CD4-positive, alpha-beta T cell treated with Interleukin-12 subunit alpha and Interleukin-12 subunit beta, for 1 hour (primary cell): ENCODE measurements at places on chromosomes 1 and 21.
A peak's percentile ranks its signal among the peaks of the same experiment; 100 is the strongest.

DNA sequence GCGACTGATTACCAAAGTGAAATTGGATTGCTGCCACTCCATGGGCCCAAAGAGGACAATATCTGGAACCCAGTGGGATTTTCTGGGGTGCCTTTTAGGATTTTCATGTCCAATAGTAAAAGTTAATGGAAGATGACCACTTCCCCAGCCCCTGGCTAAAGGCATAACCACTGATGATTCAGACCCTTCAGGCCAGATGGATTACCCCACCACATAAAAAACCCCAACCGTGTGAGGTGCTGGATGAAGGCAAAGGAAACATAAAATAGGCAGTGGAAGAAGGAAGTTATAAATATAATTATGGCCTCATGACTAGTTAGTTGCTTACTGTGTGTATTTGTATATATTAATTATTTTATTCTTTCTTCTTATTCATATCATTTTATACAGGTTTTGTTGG lies 40.2 kb upstream of the IL10 start:
- no peak for DNase-seq

DNA sequence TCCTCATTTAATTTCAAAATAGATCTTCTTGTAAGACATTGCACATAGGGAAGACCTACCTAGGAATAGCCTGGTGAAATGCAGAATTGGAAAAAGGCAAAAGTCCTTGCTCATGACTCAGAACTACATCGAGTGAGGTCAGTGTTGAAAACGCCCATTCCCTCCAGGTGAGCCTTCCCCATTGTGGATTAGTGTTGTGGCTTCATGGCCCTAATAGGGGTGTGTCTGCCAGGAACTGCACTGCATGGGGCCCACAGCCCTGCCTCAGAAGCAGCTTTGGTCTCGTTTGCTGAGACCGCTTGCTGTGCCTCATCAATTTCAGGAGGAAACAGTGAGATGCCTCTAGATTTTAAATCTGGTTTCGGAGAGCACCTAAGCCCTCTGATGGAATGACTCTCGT lies 17.0 kb downstream of the TFF3 start:
- DNase-seq, result no peak

- no peak for DNase-seq
Measured at GRCh38 chr21:42841156-42841915, 38.0 kb downstream of the WDR4 start.

DNA sequence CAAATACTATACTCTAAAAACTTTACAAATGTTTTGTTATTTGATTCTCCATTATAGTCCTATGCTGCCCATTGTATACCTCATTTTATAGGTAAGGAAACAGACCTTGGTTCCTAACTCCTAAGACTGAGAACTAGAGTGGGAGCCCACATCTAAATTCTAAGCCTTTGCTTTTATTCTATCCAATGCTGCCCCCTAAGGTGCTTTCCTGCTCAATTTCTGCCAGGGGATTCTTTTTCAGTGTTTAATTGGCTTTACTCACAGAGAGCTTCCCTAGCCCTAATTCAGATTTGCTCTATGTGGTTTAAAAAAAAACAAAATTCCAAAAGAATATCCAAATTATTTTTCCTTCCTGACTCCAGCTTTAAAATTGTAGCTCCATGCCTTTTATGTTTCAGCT lies 64.5 kb downstream of the KIF14 start:
- DNase-seq, result no peak

- no peak for DNase-seq
Measured at GRCh38 chr21:40047211-40047610, 180.0 kb downstream of the PCP4 start.

- no peak for DNase-seq
Measured at GRCh38 chr21:33025489-33026442, at the start of gene OLIG2. Gene OLIG2, plus strand, starts transcription at chr21:33025935. Its CDS starts 928 bp downstream, at chr21:33026863.

DNA sequence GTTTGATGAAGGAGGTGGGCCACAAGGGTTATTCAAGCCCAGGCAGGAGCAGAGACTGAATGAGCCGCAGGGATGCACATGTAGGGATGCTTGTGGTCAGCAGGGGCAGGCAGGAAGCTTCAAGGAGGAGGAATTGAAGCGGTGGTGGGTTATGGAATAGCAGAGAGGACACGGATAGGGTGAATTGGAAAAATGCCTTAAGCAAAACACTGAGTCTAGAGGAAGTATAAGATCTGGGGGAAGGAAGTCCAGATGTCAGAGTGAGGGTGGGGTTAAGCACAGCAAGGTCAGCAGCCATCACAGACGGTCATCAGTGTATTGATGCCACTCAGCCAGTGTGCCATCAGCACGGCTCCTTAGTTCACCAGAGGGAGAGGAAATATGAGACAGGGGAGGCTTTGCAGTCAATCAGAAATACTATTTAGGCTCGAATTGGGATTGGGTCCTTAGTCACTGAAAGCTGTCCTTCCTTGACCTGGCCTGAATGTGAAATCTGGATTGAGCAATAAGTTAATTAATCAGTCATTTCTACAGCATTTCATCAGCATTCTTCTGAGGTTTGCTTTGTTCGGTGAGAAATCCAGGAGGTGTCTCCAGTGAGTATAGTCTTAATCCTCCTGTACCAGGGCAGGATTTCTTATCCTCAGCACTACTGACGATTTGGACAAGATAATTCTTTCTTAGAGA lies 6.0 kb upstream of the LCE1F start:
- no peak for DNase-seq

GRCh38 chr1:167805041-167805556 lies 83.3 kb downstream of the MPZL1 start:
- DNase-seq, result peak; percentile 47

- DNase-seq, result no peak
Measured at GRCh38 chr1:58709540-58710175, 9.8 kb upstream of the MYSM1 start.

- DNase-seq, result no peak
Measured at GRCh38 chr1:214403431-214403830, 122.5 kb downstream of the SMYD2 start.

- DNase-seq, result peak; percentile 56
Measured at GRCh38 chr1:155051777-155052398, 772 bp downstream of the ADAM15 start.

DNA sequence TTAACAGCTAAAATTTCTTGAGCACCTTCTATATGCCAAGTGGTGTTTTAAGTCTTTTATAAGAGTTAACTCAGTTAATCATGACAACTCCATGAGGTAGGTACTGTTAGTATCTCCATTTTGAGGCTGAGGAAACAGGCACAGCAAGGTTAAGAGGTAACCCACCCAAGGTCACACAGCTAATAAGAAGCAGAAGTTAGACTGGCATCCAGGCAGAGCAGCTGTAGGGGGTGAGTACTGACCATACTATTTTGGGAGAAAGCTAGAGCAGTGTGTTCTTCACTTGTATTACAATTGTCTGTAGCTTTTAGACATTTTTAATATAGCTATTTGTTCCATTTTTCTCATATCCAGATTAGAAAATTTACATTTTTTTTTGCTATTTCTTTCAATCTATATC lies 4.8 kb downstream of the ATP6V1G3 start:
- DNase-seq, result no peak

GRCh38 chr1:10265900-10266299 lies 55.5 kb downstream of the KIF1B start:
- no peak for DNase-seq
